LHCN-M2 (cell line): ENCODE measurements at places on chromosomes 2 and 18. TPM values are rescaled to one million over a fixed set of nuclear protein-coding genes. Genes with fewer than 3 reads are reported as not detected.

GRCh38 chr18:477565-477964 is 22.9 kb downstream of the COLEC12 start:
- no peak for DNase-seq

- peak; percentile 42 for DNase-seq
Measured at GRCh38 chr18:6795307-6795706, 65.8 kb downstream of the ARHGAP28 start.

GRCh38 chr2:148255929-148256328 is 235.0 kb downstream of the MBD5 start:
- DNase-seq, result peak; percentile 71

GRCh38 chr18:2920027-2920426 is 73.2 kb downstream of the EMILIN2 start:
- DNase-seq, result no peak

DNA sequence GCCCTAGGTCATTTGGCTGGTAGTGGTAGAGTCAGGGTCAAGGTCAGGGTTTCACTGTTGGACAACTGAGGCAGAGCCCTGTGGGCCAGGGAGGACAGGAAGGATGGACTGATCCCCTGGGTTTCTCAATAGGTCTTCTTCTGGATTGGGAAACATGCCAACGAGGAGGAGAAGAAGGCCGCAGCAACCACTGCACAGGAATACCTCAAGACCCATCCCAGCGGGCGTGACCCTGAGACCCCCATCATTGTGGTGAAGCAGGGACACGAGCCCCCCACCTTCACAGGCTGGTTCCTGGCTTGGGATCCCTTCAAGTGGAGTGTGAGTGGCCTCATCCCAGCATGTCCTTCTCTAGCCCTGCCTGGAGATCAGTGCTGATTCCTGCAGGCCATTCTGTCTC is 18.1 kb downstream of the VIL1 start:
- no peak for DNase-seq

The SFTPB gene
- total RNA-seq, result not detected in 2 replicates

The KRTCAP3 gene
- total RNA-seq, result 0.46 TPM in 1 of 2 replicates, not detected in the other

DNA sequence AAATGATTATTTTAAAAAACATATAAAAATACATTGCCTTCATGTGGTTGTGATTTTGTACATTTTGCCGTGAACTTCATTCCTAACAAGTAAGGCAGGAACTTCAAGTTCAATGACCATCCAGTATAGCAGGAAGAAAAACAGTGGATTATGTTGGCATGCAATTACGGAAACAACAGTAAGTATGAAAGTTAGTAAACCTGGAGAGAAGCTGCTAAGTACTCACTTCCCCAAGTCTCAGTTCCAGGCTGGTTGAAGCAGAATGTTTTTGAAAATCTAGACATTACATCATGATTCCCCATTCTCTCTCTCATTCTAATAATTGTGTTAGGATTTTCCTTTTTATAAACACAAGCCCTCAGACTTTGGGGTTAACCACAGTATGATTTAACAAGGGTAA is 987.1 kb upstream of the KLHL29 start:
- no peak for DNase-seq

DNA sequence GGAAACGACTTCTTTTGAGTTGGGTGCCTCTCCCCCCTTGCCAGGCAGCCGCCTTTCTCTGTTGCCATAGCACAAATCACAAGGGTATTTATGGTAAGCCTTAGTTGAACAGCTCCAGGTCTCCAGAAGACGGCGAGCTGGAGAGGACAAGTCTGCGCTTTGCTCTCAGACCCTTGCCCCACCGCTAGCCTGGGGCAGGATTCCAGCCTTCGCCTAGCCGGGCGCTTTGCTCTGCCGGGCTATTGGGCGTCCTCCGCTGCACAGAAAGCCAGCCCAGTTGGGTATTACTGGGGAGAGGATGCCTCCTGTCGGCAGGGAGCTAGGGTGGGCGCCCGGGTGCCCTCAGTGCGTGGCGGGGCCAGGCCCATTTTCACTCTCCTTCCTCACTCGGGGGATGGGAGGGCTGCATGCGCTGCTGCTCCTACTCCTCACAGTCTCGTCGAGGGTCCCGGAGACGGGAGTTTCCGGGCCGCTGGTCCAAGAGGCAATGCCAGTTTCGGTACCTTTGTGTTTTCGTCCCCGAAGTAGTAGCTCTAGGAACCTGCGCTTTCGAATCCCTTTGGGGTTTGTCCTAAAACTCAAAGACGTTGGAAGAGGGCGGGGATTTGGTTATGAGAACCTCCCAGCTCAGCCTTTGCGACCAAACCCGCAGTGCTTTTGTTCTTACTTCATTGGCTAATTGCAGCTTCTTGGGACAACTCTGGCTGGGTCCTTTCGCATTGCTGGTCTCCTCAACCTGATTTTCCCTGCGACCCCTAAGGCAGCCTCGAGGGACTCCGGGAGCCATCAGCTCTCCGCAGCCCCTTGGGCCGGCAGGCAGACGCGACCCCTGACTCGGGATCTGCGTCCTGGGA is 3.6 kb upstream of the DLX2 start:
- peak; percentile 58 for DNase-seq

GRCh38 chr2:168300460-168300859 is 53.1 kb upstream of the STK39 start:
- DNase-seq, result no peak

The LAMA1 gene
- 1.4 TPM in 2 replicates for total RNA-seq

DNA sequence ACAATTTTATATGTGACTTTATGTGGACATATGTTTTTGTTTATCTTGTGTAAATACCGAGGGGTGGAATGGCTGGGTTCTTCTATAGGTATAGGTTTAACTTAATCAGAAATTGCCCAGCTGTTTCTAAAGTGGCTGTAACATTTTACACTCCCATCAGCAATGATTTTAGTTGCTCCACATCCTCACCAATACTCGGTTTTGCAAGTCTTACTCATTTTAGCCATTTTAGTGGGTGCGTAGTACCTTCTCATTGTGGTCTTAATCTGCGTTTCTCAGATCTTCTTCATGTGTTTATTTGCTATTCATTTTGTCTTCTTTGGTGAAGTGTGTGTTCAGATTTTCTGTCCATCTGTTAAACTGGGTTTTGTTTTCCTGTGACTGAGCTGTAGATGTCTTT is 95.4 kb upstream of the BCL2L11 start:
- no peak for DNase-seq

- DNase-seq, result no peak
Measured at GRCh38 chr2:219603771-219604170, 6.1 kb downstream of the STK11IP start.

- DNase-seq, result peak; percentile 18
Measured at GRCh38 chr2:237923481-237924163, 43.2 kb upstream of the UBE2F start.

The CROCC2 gene
- total RNA-seq, result under 0.01 TPM in 1 of 2 replicates, not detected in the other

DNA sequence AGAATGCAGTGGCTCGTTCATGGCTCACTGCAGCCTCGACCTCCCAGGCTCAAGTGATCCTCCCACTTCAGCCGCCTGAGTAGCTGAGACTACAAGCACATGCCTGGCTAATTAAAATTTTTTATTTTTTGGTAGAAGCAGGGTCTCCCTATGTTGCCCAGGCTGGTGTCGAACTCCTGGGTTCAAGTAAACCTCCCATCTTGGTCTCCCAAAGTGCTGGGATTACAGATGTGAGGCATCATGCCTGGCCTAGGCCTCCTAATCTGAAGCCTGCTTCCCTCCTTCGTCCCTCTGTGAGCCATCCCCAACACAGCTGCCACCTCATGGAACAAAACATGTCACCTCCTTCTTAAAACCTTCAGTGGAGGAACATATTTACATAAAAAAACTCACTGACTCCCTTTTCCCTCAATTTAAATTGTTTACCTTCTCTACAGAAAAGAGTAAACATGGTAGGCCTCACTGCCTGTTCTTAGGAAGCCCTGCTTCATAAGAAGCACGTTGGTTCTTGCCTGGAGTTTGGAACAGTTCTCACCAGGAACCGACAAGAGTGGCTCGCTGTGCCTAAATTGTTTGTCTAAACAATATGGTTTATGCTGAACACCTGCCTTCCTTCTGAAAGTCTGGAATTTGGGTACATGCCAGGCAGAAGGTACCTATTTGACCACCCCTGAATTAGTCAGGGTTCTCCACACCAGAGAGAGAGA is 12.1 kb upstream of the RHOB start:
- no peak for DNase-seq

GRCh38 chr2:165645930-165646831 is 147.9 kb downstream of the GALNT3 start:
- DNase-seq, result no peak

GRCh38 chr2:186883666-186884065 is 34.7 kb upstream of the ZSWIM2 start:
- DNase-seq, result no peak

- DNase-seq, result no peak
Measured at GRCh38 chr18:74515620-74516231, 18.6 kb upstream of the CNDP1 start.

DNA sequence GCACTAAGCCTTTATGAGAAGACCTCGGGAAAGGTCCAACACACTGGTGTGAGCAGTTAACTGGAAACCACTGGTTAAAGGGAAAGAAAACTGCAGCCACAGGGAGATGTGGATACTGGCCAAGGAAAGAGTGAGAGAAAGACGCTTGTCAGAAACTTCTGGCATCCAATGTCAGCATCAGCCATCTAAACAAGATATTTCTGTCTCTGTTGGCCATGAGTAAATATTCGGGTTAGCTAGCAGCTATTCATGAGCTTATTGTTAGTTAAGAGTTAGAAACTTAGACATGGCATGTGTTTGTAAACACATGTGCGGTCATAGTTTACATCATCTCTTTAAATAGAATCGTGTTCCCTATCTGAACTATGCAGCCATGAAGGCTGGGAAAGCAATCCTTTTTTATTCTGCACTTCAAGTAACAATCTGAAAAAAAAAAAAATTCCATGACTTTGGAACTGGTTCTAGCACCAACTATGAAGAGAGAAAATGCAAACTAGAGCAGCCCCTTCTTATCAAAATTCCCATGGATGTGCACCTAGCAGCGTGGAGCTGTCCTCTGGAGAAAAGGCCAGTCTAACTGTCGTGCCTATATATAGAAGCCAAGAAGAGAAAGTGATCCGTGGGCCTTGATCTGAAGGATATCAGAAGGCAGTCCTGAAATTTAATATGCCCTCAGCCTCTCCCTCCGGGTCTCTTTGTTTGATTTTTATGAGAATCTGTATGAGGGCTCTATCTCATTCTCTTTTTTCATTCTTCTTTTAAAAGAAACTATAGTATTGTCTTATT is 84.0 kb upstream of the RFX8 start:
- DNase-seq, result peak; percentile 27

The CKAP2L gene
- total RNA-seq, result 23.9 and 33.2 TPM in 2 replicates

The SCN9A gene
- total RNA-seq, result 0.45 and 1.1 TPM in 2 replicates

GRCh38 chr2:130316596-130316995 is 26.1 kb upstream of the IMP4 start:
- no peak for DNase-seq

- DNase-seq, result peak; percentile 24
Measured at GRCh38 chr2:30106543-30106942, 40.3 kb upstream of the YPEL5 start.

The TCF4 gene
- 30.8 and 33.0 TPM in 2 replicates for total RNA-seq

The CCDC121 gene
- total RNA-seq, result 2.2 and 2.9 TPM in 2 replicates

- DNase-seq, result no peak
Measured at GRCh38 chr2:225170162-225170561, 127.9 kb upstream of the DOCK10 start.

DNA sequence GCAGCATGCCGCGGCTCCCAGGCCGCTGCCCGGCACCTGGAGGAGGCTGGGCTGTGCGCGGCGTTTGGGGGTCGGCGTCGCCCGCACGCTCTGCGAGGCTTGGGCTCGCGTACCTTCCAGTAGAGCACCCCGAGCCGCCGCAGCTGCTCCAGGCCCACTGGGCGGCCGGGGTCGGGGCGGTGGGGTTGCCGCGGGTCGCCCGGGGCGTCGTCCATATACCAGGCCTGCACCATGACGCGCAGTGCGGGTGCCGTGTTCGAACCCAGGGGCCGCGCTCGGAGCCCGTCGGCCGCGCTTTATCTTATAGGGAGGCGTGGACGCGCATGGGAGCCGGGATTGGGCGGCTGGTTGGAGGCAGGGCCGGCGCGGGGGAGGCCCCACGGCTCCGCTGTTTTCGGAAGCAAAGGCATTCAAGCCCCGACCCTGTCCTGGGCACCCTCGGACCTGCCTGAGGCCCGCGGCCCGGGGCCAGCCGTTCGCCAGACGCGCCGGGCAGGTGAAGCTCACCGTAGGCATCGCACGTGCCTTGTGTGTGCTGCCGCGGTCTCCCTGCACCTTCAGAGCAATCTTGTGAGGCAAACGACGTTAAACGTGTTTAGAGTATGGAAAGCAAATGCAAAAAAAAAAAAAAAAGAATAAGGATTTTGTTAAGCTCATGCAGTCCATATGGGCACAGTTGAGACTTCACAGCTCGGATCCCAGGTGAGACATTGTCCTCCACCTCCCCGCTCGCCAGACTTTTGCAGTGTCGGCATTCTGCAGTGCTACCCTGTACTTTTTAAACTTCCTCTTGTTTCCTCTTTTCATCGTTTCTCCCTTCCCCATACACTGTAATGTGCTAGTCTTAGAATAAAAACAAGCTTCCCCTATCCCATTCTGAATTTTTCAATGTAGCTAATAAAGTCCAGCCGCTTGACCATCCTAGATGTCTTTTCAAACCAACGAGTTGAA is at the start of gene ADI1:
TSS of gene ADI1 (minus strand) at position 277 of the 951 bp plus-strand sequence. CDS start at position 233, 44 bp downstream.
- peak; percentile 77 for DNase-seq

The NGEF gene
- total RNA-seq, result 0.26 and 0.34 TPM in 2 replicates

DNA sequence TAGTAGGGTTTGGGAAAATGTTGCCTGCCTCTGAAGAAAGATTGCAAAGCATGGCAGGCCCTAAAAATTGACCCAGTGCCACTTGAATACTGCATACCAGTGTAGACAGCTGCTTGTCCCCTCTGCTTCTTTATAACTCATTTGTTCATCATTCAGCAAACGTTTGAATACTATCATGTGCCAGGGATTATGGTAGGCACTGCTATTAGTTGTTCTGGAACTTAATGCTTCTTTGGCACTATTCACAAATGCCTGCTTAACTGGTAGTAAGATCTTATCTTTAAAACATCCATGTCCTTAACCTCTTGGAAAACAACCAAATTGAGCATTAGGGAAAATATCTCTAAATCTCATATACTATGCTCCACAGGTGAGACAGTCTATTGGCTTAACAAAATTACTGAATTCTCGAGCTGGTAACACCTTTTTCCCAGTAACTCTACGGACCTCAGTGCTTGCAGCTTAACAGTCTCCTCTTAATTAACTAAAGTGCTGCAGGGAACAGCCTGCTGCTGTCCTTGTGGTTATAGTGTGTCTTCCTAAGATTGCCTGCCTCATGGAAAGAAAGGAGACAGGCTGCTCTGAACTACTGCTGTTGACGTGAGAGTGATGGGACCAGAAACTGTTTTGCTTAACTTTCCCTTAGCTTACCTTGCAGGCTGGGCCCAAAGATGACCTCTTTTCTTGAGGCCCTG is 93.2 kb downstream of the MIB1 start:
- no peak for DNase-seq

GRCh38 chr18:31497836-31498573 is at the start of gene DSG2:
TSS of gene DSG2 (plus strand) at chr18:31498177. CDS start at chr18:31498252, 75 bp downstream.
- DNase-seq, result no peak

DNA sequence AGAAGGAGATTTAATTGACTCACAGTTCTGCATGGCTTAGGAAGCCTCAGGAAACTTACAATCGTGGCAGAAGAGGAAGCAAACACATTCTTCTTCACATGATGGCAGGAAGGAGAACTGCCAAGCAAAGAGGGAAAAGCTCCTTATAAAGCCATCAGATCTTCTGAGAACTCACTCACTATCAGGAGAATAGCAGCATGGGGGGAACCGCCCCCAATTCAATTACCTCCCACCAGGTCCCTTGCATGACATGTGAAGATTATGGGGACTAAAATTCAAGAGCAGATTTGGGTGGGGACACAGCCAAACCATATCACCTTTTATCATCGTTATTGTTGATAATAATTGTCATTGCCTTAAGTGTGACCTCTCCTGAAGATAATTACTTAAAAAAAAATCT is 197.9 kb upstream of the SLC14A2 start:
- no peak for DNase-seq

The SIX3 gene
- total RNA-seq, result not detected in 2 replicates

- DNase-seq, result peak; percentile 70
Measured at GRCh38 chr2:23564615-23564960, 179.6 kb downstream of the KLHL29 start.
